ENCODE measurements at places on chromosomes 11 and 22. TPM values are rescaled to one million over a fixed set of nuclear protein-coding genes. Genes with fewer than 3 reads are reported as not detected.

Gene SHANK2
- total RNA-seq = not detected

Gene FAT3
- total RNA-seq = not detected

Gene CDC42EP1
- 1.9 TPM for total RNA-seq

Gene CDC42BPG
- 0.42 TPM for total RNA-seq

Gene OR51B2
- total RNA-seq = not detected

Gene LRRC55
- total RNA-seq = not detected

Gene KIAA0930
- 20.8 TPM for total RNA-seq

Gene OR5A1
- not detected for total RNA-seq

Gene TBC1D22A
- 39.3 TPM for total RNA-seq

Gene HTR3B
- not detected for total RNA-seq

Gene ALG8
- total RNA-seq = 55.6 TPM

Gene PLAAT5
- not detected for total RNA-seq

Gene ARCN1
- total RNA-seq = 154 TPM

Gene UBQLNL
- total RNA-seq = 0.12 TPM

Gene AQP11
- total RNA-seq = 0.34 TPM
